Left renal pelvis (tissue), 4 donors: ENCODE measurements at places on chromosomes 6 and 20. TPM values are rescaled to one million over a fixed set of nuclear protein-coding genes. Genes with fewer than 3 reads are reported as not detected.

TRMT11 gene
- 31.5 TPM for polyA plus RNA-seq

ETV7 gene
- polyA plus RNA-seq: 0.36 TPM

SLA2 gene
- 0.30 TPM for polyA plus RNA-seq

- DNase-seq: no peak
Observed at GRCh38 chr6:144008120-144008811, at the start of gene PLAGL1. PLAGL1 (minus strand) TSS chr6:144008259; CDS start chr6:143948136, 60,123 bp downstream.

DNA sequence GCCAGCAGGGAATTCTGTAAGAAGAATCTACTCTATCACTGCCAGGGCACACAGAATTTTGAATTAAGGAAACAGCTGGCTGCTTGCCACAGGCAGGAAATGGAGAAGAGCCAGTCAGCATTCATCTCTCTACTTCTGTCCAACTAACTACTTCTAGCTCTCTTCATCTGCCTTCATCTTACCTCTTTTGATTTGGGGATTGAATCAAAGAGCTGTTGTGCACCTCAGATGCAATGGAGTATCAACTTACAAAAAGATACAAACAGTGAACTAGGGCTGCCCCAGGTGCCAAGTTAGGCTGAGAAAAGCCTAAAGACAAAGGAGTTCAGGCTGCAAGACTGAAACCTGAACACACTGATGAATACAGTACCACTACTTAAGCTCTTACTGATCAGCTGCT is 82.0 kb downstream of the PTPRK start:
- DNase-seq: no peak

- DNase-seq: no peak
Observed at GRCh38 chr6:105894556-105894955, 191.6 kb upstream of the PRDM1 start.

DNA sequence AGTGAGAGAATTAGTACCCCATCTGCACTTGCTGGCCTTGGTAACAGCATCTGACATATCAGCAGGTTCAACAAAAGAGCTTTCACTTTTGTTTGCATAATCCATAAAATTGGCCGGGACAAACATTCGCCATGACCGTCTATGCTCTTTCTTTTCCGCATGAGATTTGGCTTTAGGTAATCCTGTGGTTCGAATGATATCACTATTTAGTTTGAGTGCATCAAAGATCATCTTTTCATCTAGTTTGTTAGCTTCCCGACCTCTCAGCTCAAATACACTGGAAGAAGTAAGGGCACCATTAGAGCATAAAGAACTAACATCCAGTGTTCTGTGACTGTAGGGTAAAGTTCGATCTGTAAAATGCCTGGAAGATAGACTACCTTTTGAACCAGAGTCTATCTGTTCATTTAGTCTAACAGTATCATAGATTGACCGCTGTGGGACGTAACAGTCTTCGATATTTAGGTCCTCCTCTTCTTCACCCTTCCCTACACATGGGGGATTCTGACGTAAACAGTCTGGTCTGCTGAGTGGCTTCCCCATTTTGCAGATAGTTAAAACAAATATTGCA is 101.6 kb downstream of the DST start:
- no peak for DNase-seq

DNA sequence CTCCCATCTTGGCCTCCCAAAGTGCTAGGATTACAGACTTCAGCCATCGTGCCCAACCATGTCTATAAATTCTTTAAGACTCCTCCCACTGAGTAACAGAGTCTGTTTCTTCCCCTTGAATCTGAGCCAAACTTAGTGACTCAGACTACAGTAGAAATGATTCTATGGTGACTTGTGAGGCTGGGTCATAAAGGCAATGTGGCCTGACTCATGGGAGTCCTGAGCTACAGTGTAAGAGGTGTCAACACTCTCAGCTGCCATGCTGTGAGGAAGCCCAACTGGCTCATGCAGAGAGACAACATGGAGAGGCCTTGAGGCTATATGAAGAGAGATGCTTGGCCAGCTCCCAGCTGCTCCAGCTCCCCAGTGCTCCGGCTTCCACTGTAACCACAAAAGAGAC is 5.2 kb upstream of the NRSN2 start:
- DNase-seq: no peak
